ENCODE measurements at places on chromosomes 3 and 15.
A peak's percentile ranks its signal among the peaks of the same experiment; 100 is the strongest.

GRCh38 chr15:41474436-41474835, 19.2 kb upstream of the ITPKA start:
- DNase-seq: peak; percentile 13

GRCh38 chr3:63685340-63685739, 32.9 kb downstream of the SNTN start:
- no peak for DNase-seq

GRCh38 chr3:12178091-12178820, 19.5 kb upstream of the TIMP4 start:
- no peak for DNase-seq

- no peak for DNase-seq
These were observed 52.2 kb downstream of the TP53BP1 start for GRCh38 chr15:43440721-43441281.

DNA sequence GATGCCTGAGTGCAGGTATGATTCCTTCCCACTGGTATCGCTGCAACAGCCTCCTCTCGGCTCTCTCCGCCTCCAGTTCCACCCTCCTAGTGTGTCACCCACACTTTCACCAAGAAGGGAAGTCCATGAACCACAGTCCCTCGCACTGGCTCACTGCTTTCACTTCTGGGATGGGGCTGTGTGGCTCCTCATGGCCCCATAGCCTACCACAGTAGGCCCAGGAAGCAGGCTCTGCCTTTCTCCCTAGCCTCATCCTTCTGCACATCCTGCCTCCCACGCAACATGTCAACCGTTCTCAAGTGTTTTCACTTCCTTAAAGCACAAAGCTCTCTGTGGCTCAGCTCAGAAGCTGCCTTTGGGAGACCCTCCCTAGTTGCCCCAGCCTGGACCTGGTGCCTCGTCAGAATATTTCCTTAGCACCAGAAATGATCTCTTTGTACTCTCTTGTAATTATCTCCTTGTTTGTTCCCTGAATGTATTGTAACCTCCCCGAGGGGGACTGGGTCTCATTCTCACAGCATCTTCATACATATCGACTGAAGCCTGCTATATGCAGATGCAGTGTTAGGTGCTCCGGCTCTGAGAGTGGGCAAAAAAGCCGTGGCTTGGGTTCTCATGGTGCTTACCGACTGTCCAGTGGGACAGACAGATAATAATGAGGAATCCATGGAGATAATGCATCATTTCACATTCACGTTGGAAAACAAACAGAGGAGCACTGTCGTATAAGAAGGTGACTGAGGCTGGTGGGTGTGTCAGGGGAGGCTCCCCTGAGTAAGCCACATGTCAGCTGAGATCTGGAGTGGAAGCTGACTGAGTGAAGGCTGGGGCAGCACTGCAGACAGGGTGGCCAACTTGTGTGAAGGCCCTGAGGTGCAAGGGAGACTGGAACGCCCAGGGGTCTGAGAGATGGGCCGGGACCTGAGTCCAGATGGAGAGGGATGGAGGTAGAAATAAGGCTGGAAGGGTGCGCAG, 107.1 kb downstream of the DGKG start:
- no peak for DNase-seq
